ENCODE measurements at places on chromosomes 3 and 15.

DNA sequence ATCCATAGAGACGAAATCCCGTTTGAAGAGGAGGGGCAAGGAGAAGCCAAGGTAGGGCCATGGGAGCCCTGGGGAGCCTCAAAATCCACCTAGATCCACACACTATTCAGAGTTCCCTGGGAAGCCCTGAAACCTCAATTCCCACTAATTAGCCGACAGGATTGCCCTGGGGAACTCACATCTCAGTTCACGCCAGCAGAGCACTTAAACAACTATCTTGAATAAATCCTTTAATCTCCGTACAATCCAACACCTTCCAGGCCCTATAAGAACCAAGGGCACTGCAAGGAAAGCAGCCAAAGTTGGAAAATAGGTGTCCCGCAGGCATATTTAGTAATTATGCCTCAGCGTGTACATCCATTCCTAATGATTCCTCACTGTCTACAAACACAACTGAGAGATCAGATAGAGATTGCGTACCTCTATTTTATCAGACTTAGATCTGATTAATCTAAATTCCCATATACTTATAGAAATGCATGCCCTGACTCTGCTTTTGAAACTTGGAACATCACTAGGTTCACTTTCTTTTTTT is 25.6 kb upstream of the EIF4A2 start:
- no peak for DNase-seq

DNA sequence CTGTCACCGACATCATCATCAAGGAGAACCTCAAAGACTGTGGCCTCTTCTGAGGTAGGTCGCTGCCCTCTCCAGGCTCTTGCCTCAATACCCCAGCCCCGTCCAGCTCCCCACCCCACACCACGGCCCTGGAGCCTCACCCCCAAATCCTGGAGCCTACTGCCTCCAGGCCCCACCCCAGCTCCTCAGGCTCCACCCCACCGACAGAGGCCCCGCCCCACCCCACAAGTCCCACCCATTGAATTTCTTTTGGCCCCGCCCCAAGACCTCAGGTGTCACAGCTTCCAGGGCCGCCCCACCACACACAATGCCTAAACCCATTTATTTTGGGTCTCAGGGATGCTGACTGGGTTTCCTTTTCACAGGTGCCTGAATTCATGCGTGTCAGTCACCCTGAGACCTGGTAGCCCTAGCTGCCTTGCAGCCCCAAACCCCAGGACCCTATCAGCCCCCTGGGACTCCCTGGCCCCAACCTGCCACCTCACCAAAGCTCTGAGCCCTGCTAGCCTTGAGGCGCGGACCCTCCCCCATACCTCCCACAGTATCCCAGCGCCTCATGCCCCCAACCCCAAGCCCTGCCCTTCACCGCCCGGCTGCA is 3.6 kb downstream of the GNAT1 start:
- DNase-seq, result no peak

DNA sequence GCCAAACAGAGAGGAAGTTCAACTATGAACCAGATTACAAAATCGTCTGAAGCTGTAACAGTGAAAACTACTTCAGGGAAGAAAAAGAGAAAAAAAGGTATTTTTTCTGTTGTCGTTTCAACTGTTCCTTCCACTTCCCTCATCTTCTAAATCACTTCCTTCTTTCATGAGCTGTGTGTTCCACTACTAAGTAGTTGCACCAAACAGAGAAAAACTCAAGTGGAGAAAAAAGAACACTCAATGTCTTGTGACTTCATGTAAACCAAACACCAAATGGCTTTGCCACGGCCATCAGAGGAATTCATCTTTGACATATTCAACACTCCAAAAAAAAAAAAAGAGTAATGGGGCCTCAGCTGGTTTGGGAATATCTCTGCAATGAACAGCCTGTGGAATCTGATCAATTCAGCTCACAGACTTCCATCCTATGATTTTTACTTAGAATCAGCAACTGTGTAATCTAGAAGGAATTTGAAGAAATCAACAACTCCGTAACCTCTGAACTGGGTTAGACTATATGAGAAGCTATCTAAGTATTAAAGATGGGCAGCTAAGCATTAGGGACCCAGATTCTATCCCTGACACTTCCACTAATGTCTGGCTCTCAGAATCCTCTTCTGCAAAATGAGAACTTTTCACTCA is 47.5 kb upstream of the RNF7 start:
- DNase-seq, result no peak

DNA sequence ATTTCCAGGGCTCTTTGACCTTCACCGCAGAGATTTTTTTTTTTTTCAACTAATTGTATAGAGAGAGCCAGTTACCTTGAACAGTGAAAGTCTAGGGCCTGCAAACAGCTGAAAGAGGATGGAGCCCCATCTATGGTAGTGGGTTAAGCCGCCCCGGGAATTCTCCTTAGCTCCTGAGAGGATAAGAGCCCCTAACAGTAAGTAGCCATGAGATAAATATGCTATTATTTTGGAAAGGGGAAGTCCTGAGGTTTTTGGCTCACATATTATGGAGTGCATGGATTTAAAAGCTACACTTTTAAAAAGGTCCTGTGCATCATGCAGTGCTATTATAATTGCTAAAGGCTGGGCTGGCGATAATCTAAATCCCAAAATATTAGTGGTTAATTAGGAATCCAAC is 115.0 kb downstream of the FBN1 start:
- DNase-seq, result no peak

DNA sequence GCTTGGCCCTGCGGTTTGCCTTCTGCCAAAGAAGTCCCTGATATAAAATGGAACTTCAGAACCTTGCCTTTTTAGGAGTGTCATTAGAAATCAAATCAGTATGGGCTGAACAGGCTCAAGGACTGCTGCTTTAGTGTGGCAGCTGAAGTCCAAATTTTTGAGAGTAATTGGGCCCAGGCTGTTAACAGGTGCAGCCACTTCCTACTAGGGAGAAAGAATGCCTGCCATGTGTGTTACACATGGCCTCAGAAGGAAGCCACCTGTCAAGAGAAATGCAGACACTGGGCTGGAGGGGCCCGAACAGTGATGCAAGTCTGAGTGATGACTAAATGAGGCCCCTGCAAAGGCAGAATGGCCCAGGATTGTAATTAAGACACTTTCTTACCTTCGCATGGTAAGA is 786.7 kb upstream of the CFAP20DC start:
- DNase-seq, result no peak

DNA sequence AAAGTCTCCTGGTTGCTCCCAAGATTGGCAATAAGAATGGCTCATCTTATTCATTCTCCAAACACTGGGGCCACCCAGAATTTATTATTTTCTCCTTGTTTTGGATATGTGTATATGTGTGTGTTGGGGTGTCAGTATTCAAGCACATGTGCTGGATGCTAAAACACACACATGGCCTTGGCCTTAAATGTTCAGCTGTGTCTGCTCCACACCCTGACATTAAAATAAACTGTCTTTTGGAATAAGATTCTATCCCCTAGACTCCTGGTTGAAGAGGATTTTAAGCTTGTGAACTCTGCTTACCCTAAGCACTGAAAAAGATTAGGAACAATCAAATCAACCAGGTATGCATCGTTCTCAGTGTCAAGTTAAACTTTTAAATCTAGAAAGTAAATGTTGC is 382.9 kb upstream of the MCTP2 start:
- no peak for DNase-seq

DNA sequence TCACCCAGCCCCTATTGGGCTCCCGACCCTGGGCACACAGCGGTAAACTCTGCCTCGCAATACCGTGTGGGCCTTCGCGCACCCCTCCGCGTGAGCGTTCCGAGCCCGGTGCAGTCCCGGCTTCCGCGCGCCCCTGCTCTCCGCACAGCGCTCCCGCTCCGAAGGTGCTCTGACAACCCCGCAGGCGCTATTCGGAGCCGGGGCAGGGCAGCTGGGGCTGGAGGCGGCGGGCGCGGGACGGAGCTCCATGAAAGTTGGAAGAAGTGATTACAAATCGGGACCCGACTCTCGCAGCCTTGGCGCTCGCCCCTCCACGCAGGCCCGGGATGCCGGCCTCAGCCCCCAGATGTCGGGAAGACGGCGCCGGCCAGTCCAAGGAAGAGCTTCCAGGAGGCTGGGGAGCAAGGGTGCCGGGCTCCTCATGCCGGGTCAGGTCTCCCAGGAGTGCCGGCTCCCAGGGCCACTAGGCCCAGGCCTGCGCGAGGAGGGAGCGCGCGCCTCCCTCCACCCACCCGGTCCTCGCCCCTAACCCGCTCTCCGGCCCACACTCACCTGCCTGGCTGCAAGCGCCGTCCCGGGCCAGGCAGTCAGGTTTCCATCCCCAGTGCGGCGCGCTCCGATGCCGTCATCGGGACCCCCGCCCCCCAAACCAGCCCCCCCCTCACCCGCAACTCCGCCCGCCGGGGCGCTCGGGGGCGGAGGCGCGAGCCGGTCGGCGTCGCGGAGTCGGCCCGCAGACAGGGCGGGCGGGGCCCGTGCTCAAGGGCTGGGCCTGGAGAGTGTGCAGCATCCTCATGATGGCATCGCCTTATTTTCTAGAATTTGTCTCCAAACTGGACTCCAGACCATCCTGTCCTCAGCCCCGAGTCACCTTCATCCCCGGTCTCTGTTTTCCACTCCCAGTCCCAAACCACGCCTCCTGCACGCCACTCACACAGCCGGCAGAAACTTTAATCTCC is at the start of gene KIF7:
Gene KIF7, minus strand, starts transcription at position 621 of the 959 bp plus-strand sequence. CDS start 2,537 bp downstream, outside the sequence.
- no peak for DNase-seq

- no peak for DNase-seq
Measured at GRCh38 chr3:18066899-18067582, 324.6 kb upstream of the TBC1D5 start.

- no peak for DNase-seq
Measured at GRCh38 chr15:52150043-52150825, 37.7 kb upstream of the BCL2L10 start.

- DNase-seq, result no peak
Measured at GRCh38 chr3:13063225-13063624, 10.0 kb downstream of the IQSEC1 start.

DNA sequence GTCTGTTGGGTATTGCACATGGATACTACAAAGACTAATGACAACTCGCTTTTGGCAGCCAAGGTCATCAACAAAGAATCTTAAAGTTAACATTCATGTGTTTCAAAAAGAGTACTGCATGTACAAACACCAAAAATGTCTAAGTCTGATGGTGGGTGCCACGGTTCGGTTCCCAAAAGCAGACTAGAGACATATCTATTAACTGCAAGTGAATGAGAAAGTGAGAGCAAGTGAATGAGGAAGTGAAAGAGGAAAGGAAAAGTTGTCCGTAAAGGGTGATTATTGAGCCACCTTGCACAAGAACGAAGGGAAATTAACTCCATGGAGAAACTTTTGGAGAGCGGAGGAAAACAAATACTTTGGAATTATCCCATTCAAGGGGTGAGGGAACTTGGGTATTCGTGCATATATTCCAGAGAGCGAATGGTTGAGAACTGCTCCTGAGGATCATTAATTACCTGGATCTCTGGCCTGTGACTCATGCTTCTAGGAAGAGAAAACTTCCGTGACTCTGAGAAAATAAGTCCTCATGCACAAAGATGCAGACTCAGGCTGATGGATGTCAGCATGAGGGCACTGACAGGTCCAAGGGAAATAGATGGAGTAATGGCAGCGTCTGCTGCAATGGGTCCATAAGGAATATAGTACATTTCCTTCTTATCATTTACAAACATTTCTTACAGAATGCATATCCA is 336.5 kb upstream of the TGFBR2 start:
- DNase-seq, result no peak

DNA sequence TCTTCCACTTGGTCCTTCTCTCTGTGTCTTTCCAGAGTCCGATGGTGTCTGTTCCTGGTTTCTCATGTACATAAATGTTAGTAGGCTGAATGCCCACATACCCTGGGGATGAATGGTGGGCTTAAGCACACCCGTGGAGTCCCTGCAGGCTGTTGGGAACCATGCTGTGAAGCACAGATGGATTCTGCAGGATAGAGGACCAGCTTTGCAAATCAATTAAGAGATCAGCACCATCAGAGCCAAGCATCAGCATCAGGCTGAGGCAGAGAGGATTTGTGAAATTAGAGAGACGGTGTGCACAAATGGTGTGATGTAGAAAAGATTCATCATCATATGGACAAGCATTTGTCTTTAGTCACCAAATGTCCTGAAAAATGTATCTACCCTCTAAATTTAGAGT is 127.1 kb downstream of the SV2B start:
- DNase-seq, result no peak

GRCh38 chr15:31321418-31321817 is 5.2 kb upstream of the KLF13 start:
- DNase-seq, result no peak

- no peak for DNase-seq
Measured at GRCh38 chr15:83062768-83063180, 4.3 kb downstream of the BTBD1 start.

DNA sequence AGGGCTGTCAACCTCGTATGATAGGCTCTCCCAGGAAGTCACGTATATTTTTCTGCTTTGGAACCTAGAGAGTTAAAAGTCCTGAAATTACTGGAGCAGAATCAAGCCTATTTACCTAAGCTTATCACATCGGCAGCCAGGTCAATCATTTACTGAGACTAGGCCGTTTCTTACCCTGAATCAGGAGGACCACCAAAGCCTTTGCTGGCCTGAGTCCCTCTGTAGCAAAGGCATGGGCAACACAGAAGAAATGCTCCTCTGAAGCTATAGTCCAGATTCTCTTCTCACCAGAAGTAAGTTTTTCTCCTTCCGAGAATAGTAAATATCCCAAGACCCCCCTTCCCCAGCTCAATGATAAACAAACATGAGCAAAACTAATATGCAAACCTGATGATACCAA is 125.9 kb upstream of the PHLDB2 start:
- DNase-seq, result no peak

- DNase-seq, result no peak
Measured at GRCh38 chr3:30658328-30659052, 52.1 kb downstream of the TGFBR2 start.

DNA sequence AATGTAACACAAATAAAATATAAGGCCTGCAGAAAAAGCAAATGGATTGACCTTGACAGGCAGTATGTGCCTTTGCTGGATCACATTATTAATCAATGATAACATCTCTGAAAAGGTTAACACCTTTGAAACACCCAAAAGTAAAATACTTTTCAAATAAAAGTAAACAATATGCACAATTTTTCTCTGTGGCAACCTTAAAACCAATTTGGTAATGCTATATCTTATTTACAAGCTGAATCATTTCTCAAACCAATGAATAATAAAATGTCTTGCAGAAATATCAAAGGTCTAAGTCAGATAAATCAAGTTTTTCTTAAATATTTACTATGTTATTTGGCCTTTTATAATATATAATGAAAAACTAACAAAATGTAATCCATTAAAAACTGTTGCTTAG is 1018.7 kb downstream of the ROBO1 start:
- DNase-seq, result no peak
